ENCODE measurements at places on chromosomes 5 and 9.

DNA sequence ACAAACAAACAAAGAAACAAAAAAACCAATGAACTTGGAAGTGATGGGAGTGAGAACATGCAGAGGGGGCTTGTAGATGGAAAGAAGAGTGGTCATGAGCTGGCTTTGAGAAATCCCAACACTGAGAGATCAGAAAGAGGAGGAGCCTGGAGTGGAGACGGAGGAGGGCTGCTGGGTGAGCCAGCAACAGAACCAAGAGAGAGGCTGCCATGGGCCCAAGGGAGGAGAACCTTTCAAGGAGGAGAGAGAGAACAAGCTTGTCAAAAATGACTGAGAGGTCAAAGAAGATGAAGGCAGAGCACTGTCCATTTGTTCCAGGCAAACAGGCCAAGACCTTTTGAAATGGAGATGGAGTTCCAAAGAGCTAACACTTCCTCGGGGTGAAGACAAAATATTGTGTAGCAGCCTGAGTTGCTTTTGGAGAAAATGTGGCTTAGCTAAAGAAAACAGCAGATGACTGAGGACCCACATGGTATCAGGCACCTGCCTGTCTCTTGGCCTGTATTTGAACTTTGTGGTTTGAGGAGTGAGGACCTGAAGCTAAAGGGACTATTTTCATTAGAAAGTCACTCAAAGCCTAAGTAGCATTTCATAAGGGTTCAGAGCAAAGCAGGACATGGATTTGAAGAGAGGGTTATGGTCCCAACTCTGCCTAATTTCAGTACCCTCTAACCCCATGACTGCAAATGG lies 13.1 kb downstream of the NSG2 start:
- DNase-seq: no peak

DNA sequence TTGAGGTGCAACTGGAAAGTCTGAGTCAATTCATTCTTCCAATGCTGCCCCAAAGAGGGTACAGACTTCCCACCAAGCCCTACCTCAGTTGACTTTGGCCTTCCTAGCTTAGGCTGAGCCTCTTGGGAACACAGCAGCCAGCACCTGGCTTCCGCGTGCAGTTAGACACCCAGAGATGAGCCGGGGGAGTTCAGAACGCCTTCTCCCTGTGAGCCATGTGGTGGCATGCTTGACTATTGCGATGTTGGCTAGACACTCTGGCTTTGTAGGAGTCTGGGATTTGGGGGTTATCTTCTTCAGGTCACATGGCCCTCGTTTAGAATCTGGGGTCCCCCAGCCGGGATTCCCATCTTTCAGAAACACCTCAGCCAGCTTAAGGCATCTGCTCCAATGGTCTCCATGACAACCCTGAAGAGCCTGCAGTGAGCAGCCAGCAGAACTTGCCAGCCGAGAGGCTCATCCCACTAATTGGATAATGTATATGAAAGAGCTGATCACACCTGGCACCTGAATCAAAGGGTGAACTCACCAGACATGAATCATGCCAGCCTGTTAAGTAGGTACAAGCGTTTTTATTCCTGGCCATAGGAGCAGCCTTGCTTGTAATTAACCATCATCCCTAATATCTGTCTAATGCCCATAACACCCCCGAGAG lies 167.5 kb downstream of the SYK start:
- peak; percentile 71 for DNase-seq

DNA sequence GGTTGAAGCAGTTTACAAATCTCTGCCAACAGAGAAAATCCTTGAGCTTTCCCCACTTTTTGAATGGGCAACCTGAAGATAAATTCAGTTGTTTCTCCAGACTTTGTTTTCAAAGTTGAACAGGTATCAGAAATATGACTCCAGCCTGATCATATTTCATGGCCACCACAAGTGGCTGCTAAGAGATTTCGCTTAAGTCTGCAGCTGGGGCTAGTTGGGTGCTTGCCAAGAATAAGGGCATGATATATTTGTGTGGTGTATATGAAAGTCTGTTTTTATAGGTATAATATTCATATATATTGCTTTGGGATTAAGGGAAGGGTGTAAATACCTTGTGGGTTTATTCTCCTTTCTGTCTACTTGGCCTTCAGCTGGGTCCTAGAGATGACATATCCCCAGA lies 168.4 kb upstream of the GDNF start:
- DNase-seq: no peak

GRCh38 chr5:137122075-137122474 lies 377.1 kb downstream of the SPOCK1 start:
- no peak for DNase-seq

DNA sequence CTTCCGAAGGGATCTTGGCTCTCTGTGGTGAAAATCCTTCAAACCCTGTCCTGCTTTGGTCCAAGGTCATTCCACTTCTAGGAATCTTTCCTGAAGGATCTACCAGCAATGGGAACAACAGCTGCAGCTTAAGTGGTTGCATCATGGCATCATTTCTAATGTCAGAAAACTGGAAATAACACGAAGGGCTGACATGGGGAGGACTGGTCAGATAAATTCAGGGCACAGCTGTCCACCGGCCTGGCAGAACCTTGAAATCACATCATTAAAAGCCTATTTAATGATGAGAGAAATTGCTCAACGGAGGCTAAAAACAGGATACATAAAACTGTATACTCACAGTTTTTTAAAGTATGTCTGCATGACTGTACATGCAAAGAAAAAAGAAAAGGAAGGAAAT lies 28.3 kb downstream of the OLFML2A start:
- DNase-seq: no peak

DNA sequence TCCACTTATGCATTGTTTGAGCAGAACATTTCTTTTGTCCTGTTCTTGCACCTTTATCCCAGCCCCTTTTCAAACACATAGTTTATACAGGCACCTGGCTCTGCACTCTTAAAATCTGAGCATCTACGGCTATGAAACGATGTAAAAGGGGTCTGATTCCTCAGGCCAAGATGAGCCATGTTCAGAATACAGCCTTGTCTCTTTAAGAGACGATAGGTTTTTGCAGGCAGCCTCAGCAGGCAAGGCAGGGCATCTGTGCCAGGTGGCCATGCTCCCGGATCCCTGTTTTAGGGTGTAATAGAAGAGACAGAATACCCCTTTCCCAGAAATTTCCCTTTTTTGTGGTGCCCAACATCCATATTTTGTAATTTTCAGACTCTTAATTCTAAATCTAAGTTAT lies 89.1 kb upstream of the NFIB start:
- DNase-seq: peak; percentile 33

GRCh38 chr5:180810959-180811622 lies 8.5 kb upstream of the MGAT1 start:
- no peak for DNase-seq

- DNase-seq: peak; percentile 99
These were observed 122.0 kb downstream of the GDNF start for GRCh38 chr5:37717613-37718431.

- no peak for DNase-seq
These were observed 283.1 kb downstream of the GLIS3 start for GRCh38 chr9:4016789-4017188.

All from NCI-H748 treated with DMSO at 0.1 percent for 48 hours (cell line).